ENCODE measurements at places on chromosomes 5 and 9.

GRCh38 chr9:6506571-6506970 lies 93.6 kb downstream of the UHRF2 start:
- DNase-seq: no peak

- DNase-seq: no peak
Measured at GRCh38 chr5:81717226-81717625, 33.7 kb downstream of the SSBP2 start.

DNA sequence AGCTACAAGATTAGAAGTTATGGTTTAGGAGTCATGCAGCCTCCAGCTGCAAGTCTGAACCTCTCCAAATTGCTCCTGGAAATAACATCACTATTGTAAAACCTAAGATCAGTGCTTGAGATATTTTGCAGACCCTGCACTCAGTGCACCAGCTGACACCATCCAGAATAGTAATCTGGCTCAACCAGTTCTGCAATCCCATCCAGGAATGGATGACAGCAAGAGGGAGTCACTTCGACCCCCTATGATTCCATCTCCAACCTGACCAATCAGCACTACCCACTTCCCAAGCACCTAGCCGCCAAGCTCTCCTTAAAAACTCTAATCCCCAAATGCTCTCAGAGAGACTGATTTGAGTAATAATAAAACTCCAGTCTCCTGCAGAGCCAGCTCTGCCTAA lies 37.9 kb upstream of the NR4A3 start:
- no peak for DNase-seq

- DNase-seq: no peak
Measured at GRCh38 chr9:88478246-88478645, 56.7 kb upstream of the NXNL2 start.

GRCh38 chr5:141094481-141095262 lies at the start of gene PCDHB2:
Gene PCDHB2, plus strand, starts transcription at chr5:141094615. Its CDS starts 176 bp downstream, at chr5:141094791.
- DNase-seq: no peak

DNA sequence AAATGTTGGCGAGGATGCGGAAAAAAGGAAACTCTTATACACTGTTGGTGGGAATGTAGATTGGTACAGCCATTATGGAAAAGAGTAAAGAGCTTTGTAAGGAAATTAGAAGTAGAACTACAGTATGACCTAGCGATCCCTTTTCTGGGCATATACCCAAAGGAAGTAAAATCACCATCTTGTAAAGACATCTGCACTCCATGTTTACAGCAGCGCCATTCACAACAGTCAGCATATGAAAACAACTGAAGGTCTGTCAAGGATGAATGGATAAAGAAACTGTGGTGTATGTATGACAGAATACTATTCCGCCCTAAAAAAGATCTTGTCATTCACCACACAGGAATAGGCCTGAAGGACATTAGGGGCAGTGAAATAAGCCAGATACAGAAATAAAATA lies 27.7 kb upstream of the SLC25A51 start:
- no peak for DNase-seq

GRCh38 chr5:76069061-76069735 lies 14.0 kb upstream of the SV2C start:
- no peak for DNase-seq

GRCh38 chr5:91499943-91500531 lies 116.9 kb upstream of the ARRDC3 start:
- DNase-seq: no peak

All from stimulated activated CD4-positive, alpha-beta T cell treated with anti-CD3 and anti-CD28 coated beads, Interleukin-4, amount 100 ng/mL, for 1 hour (primary cell).